ENCODE measurements at places on chromosomes 2 and 18. TPM values are rescaled to one million over a fixed set of nuclear protein-coding genes. Genes with fewer than 3 reads are reported as not detected.

GPN1 gene
- 38.5 TPM for total RNA-seq

- no peak for ATAC-seq
Observed at GRCh38 chr2:175935289-175936181, 66.5 kb downstream of the LNPK start.

DNA sequence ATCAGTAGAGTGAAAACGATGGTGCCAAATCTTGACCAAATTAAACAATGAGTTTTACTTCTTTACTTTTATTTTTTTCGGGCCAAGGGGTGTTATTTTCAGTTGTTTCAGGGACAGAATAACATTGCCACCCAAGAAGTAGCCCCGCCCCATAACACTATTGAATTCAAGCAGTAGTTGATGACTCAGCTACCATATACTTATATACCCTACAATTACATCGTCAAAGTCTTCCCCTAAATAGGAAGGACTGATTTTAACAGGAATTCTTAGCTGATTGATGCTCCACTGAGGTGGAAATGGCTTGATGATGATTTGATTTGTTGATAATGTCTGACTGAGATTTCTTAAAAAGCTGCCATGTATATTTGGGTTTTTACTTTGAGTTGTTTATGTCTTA is 24.7 kb downstream of the LYPD6B start:
- no peak for ATAC-seq

WDR35 gene
- total RNA-seq = 5.0 TPM
